ENCODE measurements at places on chromosomes 2 and 18.
A peak's percentile ranks its signal among the peaks of the same experiment; 100 is the strongest.

GRCh38 chr2:106127282-106127771 lies 66.8 kb downstream of the UXS1 start:
- no peak for DNase-seq

- DNase-seq = no peak
Observed at GRCh38 chr2:175350105-175350504, 168.6 kb upstream of the ATP5MC3 start.

GRCh38 chr2:109419171-109419756 lies 194.5 kb downstream of the SEPTIN10 start:
- no peak for DNase-seq

DNA sequence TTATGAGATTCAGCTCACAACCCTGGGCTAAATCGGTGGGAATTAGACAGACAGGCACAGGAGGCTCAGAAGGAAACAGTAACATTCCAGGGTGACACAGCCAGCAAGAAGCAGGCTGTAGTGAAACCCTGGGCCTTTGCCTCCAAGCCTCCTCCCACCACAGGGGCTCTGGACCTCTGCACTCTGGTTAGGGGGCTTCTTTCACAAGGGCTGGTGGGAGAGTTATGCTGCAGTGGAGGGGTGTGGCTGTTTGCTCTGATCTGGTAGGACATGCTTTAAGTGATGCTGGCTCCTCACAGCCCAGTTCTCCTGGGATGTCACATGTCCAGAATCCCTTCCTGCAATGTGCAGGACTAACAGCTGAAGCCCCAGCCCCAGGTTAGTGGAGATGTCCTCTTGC lies 109.9 kb downstream of the TGFA start:
- no peak for DNase-seq

- DNase-seq = no peak
Observed at GRCh38 chr2:25853038-25853638, 25.1 kb downstream of the ASXL2 start.

GRCh38 chr2:42238644-42239288 lies 69.6 kb downstream of the EML4 start:
- DNase-seq = peak; percentile 11

- DNase-seq = no peak
Observed at GRCh38 chr18:8685141-8685913, 20.0 kb upstream of the MTCL1 start.

DNA sequence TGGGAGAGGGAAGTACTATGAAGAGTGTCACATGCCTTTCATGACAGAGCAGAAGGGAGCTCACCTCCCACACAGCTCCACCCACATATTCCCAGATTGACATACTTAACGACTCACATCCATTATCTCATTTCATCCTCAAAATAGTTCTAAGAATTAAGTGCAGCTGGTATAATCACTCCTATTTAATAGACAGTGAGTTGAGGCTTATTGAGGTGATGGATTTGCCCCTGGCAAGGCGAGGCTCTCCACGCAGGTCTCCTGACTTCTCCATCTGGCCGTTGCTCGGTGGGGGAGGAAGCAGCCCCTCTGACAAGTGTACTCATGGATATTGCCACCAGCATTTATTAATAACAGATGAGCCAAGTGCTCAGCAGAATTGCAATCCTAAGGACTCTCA lies 81.4 kb downstream of the TGOLN2 start:
- DNase-seq = no peak

DNA sequence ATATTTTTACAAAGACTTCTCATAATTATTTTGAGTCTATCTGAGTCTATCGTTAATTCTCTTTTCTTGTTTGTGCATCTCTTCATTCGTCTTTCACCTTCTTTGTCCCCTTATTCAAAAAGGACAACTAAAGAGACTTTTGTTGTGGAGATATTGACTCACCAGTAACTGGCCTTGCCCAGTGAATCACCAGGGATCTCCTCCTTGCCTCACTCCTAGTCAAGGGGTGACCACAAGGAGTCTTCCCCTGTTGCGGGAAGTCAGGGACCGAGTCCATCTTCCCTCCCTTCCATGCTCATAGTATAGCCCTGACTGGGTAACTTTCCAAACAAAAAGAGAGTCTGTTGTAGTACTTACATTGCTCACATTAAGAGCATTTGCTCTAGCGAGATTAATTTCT lies 158.9 kb downstream of the NEB start:
- DNase-seq = no peak

DNA sequence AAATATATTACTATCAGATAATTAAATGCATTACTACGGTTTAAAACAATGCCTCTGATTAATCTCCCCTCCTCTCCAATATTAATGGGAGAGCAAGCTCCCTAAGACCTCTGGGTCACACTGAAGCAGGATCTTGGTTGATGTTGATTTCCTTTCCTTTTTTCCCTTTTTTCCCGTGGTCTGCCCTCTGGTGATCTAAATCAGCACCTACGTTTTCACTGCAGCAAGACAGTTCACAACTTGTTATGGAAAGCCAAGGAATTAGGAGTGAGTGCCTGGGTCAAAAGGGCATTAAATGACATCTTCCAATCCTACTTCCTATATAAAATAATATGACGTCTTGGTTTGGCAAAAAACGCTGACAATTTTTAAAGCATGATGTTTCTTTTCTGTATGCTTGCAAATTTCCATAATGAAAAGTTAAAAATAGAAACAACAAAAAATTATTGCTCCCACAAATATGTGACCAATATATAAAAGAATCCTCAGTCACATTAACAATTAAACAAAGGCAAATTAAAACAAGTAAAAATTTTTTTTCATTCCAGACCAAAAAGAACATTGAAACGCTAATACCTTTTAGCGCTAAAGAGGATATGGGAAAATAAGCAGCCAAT lies 7.9 kb upstream of the CFAP36 start:
- DNase-seq = no peak

GRCh38 chr2:24559473-24560113 lies 68.5 kb downstream of the NCOA1 start:
- DNase-seq = no peak

DNA sequence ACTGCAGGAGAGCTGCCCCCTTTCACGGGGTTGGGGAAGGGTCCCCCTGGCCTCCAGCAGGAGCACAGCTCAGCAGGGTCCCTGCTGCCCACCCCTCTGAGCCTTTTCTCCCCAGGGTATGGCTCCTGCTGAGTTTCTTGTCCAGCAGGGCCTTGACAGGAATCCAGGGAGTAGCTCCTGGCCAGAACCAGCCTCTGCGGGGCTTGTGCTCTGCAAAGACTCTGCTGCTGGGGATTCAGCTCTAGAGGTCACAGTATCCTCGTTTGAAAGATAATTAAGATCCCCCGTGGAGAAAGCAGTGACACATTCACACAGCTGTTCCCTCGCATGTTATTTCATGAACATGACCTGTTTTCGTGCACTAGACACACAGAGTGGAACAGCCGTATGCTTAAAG lies 21.2 kb downstream of the FOSL2 start:
- no peak for DNase-seq

- DNase-seq = no peak
Observed at GRCh38 chr2:201685156-201685555, 13.3 kb downstream of the MPP4 start.

GRCh38 chr18:31577195-31577594 lies 14.5 kb upstream of the TTR start:
- no peak for DNase-seq

DNA sequence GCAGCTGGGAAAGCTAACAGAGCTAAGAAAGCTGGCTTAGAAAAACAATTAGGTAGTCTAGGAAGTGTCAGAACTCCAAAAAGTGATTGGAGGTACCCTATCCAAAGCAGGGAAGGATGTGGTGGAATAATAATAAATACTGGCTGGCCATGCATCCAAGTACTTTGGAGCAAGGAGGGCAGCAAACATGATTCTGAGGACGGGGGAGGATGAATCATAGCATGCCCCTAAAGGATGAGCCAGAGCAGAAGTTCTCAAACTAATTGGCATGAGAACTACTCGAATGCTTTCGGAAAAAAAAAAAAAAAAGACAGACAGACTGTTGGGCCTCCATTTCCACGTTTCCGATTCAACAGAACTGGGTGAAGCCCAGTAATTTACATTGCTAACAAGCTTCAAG lies 2.4 kb downstream of the CWC22 start:
- no peak for DNase-seq

GRCh38 chr18:60549338-60549960 lies 176.9 kb upstream of the MC4R start:
- no peak for DNase-seq

- DNase-seq = no peak
Observed at GRCh38 chr18:47595831-47596501, 334.5 kb downstream of the SMAD2 start.

DNA sequence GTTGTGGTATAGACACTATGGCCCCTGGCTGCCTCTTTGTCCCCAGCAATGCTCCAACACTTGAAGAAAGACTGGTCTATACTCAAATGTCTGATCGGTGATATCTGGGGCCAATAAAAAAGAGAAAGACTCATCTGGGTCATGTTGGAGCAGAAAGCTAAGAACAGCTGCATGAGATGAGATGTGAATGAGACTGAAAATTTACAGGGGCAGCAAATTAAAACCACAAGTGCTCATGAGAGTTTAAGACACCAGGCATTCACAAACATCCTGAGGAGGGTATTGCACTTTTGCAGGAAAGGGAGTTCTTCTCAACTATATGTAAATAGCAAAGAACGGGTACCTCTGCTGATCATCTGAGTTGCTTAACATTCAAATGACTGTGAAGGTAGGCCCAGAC lies 36.3 kb downstream of the MAIP1 start:
- no peak for DNase-seq

DNA sequence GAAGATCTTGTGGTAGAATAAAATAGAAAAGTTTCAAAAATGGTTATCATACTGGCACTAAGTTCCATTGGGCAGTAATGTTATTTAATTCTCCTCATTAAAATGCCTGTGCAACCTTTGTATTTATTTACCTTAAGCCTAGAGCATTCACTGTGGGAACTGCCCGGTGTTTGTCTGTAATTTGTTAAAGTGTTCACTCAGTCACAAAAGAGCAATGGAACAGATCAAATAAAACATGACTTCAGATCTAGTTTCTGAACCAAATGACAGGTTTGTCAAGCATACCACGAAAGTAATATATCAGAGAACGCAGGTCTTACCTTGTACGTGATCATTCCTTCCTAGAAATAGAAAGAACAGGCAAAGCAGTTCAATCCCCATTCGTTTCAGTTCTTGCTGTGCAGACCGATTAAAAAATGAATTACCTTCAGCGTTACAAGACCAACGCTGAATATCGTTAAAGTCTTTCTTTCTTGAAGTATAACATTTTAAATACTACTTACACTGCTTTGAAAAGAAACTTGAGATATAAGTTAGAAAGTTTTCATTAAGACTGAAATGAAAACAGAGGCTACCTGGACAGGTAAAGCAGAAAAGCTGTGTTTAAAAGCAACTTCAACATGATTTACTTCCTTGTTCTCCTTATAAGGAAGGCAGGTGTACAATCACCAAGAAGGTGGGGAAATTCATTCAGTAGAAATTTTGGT lies at the start of gene ITGB6:
Gene ITGB6 (minus strand): TSS at position 590 of the 707 bp plus-strand sequence. CDS start 209 bp downstream, at position 381.
- no peak for DNase-seq

DNA sequence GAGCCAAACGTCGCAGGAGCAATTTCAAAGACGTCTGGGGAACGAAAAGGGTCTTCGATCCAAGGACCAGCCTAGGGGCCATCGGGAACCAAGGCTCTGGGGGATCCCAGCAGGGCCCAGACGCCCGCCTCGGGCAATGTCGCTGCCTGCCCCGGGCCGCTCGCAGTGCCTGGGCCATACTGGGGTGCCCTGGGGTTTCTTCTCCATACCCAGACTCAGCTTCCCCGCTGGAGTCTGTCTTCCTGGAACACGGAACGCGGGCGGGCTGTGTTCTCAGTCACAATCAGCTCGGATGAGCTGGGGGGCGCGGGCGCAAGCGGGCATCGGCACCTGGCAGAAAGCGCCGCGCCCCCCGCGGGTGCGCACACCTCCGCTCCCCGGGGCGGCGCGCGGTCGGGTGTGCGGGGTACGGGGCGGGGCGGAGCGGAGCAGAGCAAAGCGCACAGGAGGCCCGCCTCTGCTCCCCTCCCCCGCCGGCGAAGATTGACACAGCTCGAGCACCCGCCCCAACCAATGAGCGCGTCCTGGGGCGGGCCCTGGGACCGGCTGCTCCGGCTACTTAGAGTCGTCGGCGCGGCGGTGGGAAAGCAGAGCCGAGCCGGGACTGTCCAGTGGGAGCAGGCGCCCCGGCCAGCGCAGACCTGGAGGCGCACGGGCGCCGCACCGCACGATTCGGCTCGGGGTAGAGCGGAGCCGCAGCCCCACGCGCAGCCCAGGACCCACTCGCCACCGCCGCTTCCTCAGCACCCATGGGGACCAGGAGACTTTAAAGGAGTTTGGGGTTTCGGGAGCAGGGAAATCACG lies at the start of gene LRATD1:
Gene LRATD1 (plus strand): TSS at position 585 of the 804 bp plus-strand sequence. CDS start 1,263 bp downstream, outside the sequence.
- no peak for DNase-seq

DNA sequence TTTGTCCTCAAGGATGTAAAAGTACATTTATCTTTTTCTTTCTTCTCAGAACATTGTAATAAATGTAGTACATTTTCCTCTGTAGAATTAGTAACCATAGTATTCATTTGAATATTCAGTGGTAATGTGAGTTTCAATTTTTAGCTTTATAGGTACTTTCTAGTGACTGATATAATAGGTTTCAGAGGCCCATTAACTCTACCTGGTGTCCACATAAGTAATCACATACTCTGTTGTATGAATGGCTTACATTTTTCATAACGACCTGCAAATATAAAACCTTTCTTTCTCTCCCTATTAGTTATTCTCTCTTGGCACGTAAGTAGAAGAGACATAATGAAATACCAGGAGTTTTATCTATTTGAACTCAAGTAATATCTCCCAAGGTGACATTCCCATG lies 1017.6 kb downstream of the DPP10 start:
- no peak for DNase-seq

DNA sequence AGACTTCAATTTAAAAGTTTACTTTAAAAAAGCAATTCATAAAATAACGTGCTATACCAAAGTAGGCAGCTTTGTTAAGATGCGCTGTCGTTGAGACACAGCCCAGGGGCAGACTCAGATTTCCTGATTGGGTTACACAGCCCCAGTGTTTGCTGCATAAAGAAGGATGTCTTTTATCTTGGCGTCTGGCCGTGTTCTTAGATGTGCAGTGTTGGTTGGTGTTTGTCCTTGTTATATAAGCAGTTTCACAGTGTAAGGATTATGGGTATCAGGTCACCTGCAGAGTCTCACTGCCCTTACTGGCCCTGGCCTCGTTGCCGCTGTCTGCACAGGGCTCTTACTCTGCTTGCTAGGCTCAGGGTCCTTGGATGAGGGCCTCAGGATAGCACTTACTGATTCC lies 108.5 kb downstream of the WDSUB1 start:
- DNase-seq = no peak

GRCh38 chr2:200736646-200737274 lies 75.0 kb upstream of the BZW1 start:
- DNase-seq = no peak

DNA sequence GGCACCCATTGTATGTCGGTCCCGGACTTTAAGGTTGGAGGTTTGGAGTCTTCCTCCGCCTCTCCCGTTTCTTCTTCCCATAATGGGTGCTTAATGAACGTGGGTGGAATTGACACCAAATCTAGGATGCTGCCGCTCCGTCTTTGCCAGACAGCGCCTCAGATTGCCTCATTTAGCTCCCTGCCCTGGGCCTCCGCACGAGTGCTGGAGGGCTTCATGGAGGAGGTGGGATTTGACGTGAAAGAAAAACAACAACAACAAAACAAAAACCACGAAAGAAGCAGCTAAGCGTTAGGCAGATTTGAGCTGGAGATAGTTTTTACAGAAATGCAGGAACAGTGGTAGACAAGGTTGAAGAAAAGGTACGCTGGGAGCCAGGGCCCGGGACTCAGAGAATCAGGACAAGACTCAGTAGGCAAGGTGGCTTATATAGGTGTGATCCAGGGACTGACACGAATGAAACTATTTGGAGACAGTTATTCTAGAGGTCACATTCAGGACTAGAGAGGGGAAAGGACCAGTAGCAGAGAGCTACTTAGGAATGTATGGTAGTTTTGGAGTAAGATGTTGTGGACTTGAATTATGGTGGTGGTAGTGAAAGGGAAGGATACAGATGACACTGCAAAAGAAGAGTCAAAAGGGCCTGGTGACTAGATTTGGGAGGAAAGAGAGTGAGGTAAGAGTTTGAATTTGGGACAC lies 605 bp downstream of the ZNF2 start:
- DNase-seq = no peak
